Retinal pigment epithelial cell (primary cell): ENCODE measurements at places on chromosomes 11 and 22.

GRCh38 chr11:43948341-43949225, 6.1 kb downstream of the C11orf96 start:
- DNase-seq, result no peak

DNA sequence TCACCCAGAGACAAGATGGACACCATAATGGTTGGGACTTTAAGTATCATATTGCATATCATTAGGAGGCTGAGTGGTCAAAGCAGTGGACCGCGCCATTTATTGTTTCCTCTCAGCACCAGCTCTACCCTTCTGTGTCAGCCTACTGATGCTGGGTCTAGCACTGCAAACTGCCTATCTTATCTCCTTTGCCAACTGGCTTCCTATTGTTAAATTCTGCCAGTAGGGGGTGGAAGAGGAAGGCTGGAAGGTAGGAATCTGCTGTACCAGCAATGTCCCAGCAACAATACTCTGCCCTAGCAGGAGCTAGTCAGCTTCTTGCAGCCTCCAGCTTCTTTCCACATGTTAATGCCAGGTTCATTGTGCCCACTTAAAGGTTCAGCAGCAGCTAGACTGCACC, 367.1 kb upstream of the PDGFD start:
- DNase-seq, result no peak

DNA sequence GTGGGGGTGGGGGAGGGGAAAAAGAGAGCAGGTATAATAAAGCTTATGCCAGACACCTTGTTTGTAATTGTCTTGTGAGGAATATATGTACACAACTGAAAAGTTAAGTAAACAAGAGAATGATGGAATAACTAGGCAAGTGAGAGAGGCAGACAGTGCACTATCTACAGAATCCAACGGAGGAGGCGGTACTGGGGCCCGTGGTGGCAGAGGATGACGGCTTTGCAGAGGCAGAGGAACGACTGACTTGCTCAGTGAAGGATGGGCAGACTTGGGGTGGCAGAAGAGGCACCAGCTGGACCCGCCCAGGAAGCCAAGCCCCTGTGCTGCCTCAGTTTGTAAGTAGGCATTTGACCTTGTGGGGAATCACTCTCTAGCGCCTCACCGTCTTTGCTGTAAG, 297.6 kb downstream of the ST3GAL4 start:
- DNase-seq, result no peak

DNA sequence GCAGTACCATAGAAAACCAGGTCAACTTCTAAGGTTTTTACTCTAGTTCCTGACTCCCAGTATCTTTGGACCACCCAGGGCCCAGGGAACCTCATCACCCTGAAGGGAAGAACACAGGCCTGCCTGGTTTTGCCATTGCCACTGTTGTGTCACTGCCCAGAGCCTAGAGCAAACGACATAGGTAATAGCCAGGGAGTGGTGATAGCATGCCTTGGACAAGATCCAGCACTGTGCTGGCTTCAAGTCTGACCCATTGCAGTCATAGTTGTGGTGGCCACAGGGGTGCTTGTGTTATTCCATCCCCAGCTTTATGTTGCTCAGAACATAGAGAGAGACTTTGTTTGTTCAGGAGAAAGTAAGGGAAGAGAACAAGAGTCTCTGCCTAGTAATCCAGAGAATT, 2310.2 kb downstream of the LRRC4C start:
- no peak for DNase-seq

- no peak for DNase-seq
Measured at GRCh38 chr11:44555031-44555800, 10.2 kb upstream of the CD82 start.

DNA sequence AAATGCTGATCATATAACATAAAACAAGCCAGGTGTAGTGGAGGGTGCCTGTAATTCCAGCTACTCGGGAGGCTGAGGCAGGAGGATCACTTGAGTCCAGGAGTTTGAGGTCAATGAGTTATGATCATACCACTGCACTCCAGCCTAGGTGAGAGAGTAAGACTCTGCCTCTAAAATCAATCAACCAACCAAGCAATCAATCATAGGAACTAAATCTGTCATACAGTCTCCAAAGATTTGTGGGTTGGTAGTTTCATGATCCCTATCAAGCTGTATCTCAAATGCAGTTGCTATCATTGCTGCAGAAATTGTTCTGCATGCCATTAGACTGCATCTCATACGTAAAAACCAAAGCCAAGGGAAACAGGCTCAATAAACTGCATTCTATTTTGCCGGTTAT, 33.1 kb downstream of the NARS2 start:
- no peak for DNase-seq

DNA sequence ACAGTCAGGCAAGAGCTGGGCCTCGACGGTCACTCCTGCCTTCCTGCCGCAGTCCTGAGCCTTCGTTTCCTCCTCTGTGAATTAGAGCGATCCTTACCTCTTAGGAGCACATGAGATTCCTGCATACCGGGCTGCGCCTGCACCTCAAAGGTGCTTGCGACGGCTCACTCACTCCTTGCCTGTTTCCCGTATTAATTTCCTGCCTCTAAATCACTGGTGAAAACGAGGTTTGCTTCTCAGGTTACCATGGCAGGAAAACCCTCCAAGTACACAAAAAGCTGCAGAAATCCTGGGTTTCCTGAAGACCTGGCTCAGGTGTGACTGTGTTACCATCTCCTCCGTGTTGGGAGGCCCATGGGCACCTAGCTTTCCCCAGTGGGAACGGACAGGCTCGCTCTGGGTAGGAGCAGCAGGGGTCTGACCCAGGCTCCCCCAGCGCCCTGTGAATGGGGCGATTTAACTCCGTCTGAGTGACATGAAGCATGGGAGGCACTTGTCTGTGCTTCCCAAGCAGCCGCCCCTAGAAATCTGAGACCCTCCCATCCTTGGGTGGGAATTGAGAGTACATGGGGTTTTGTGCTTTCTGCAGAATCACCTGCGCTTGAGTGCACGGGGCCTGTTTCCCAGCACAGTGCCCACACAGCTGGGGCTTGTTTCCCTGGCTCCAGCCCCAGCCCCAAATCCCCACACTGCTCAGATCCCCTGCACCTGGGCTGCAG, 64.8 kb downstream of the PHF21B start:
- no peak for DNase-seq

DNA sequence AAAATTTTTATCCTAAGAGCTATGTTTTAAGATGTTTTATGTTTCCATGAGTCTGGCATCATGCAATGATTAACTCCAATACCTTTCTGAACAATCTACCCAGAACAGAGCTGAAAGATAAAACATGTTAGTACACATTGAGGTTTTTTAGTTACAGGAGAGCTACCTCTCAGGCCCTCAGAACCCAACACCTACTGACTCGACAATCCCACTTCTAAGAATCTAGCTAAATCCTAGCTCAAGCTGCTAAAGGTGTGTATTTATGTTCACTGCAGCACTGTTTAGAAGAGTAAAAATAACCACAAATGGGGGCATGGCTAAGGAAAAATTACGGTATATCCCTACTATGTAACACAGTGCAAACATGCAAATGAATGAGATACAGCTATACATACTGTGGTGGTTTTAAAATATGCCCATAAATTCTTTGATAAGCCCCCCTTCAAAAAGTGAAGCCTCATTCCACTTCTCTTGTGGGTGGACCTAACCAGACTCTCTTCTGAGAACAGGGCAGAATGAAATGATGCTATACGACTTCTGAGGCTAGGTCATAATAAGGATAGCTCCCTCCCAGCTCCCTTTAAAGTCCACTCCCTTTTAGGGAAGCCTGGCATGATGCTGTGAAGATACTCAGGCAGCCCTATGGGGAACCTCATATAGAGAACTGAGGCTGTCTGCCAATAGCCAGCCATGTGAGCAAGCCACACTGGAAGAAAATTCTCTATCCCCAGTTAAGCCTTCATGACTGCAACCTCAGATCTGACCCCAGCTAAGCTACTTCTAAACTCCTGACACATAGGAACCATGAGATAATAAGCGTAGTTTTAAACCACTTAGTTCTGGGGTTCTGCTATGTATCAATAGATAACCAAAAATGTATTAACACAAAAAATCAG, 29.5 kb downstream of the TMEM123 start:
- DNase-seq, result peak; percentile 69

DNA sequence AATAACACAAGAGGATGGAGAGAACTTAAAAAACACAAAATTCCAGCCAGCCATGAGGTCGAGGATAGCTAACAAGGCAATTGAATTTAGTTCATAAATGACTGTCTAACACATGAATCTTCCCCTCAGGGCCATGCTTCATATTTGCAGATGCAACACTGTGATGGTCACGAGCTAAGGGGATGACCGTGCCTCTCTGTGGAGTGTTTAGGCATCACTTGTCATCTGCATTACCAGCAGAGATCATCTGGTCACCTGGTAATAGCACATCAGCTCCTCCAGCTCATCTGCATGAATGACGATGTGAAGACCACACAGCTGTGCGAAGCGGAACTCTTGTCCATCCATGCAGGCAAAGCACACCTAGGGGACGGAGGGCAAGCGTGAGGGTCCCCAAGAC, 20.9 kb upstream of the SLC25A1 start:
- no peak for DNase-seq

DNA sequence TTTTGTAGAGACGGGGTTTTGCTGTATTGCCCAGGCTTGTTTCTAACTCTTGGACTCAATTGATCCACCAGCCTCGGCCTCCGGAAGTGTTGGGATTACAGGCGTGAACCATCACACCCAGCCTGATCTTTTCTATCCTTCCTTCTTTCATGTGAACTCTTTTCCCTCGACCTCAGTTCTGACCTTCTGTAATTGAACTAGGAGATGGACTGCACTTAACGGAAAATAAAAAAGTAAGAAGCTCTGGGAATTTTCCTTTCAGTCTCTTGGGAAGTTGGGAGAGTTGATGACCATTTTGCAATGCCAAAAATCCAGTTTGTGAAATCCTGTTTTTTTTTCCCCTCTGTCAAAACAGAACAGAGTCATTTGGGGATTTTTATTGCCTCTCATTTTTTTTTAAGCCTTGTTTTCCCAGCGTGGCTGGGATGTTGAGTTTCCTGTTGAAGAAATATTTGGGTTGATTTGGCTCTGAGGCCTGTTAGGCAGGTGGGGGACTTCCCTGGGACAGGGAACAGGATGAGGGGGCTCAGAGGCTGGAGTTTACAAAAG, 26.9 kb upstream of the CYB5R3 start:
- DNase-seq, result no peak

DNA sequence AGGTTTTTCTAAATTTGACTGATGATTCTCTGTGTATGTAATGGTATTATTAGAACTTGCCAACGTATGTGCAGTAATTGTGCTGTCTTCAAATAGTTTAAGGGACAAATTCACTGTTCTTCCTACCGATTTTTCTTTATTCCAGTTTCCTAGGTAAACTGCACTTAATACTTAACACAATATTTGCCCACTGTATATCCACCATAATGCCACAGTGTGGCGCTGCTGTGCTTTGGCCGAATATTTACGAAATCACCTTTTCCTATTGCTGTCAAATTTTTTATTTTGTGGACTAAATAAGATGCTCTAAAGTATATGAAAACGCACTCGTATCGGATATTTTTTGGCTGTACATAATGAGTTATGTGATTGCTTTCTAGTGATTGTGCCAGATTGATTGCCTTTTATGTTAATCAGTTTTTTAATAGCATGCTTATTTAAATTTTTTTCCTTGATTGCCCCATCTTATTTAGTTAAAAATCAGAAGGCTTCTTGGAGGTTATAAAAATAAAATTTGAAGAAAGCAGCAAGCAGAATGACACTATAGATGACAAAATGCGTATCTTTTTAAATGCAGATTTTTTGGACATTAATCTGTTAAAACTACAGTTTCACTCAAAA, 10.5 kb downstream of the AASDHPPT start:
- no peak for DNase-seq

- DNase-seq, result no peak
Measured at GRCh38 chr22:44801476-44801875, 49.1 kb downstream of the ARHGAP8 start.

- no peak for DNase-seq
Measured at GRCh38 chr11:10348650-10349280, 43.9 kb downstream of the ADM start.

- DNase-seq, result no peak
Measured at GRCh38 chr11:61150706-61151544, 10.3 kb downstream of the VPS37C start.

GRCh38 chr22:31852691-31853421, 91.5 kb upstream of the YWHAH start:
- no peak for DNase-seq

GRCh38 chr11:115499891-115500290, 4.3 kb downstream of the CADM1 start:
- no peak for DNase-seq

DNA sequence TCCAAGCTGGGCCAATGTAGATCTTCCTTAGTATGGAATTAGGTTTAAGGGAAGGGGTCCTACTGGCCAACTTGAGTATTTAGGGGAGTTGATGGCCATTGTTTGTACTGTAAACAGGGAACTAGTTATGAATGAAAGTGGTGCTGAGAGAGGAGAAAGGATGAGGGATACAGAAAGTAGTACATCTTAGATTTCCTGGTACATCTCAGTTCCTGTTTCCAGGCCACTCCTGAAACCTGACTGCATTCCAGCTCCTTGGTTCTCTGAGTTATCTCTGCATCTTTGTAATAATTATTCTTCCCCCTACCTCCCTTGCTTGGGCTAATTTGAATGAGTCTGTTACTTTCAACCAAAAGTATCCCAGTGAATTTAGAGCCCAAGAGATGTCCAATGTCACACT, 30.1 kb downstream of the MIAT start:
- no peak for DNase-seq

DNA sequence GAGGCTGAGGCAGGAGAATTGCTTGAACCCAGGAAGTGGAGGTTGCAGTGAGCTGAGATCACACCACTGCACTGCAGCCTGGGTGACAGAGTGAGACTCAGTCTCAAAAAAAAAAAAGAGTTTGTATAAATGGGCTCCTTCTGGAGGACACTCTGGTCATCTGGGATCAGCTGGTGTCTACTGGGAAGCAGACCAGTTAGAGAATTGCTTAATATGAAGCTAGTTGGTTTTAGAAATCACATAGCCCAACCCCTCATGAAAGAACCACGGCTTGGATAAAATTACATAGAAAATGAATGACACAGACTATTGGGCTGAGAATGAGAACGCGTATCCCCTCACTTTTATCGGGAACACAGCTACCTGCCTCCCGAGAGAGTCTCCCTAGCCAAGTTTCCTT, 3.2 kb upstream of the MS4A14 start:
- no peak for DNase-seq

DNA sequence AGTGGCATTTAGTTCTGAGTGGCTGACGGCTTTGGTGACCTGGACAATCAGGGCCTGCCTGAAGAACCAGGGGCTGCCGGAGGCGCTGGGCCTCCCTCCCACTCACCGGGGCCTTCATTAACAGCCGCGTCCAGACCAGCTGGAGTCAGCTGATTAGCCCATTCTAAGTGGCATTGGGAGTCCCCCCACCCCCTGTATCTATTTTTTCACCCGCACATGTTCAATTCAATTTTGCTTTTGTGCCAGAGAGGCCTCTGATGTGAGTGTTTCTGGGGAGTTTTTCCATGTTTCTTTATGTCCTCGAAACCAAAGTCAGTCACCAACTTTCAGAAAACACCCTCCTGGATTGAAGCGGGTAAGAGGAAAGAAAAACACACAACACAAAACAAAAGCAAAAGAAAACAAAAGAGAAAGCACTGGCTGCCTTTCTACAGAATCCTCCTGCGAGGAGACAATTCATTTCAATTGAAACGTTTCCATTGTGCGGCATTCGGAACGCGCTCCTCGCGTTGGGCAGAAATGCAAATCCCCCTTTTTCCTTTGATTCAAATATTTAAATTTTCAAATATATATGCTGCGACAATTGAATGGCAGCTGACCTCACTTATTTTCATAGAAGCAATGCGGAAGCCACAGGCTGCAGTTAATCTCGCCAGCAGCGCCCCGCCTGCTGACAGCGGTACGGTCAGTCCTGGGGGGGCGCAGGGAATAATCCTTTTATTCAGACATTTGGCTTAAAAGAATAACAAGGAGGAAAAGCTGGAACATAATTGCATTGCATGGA, 17.7 kb downstream of the CDKN1C start:
- DNase-seq, result no peak
